ENCODE measurements at places on chromosomes 2 and 18.

- DNase-seq: no peak
Observed at GRCh38 chr2:203959672-203960071, 23.1 kb downstream of the ICOS start.

DNA sequence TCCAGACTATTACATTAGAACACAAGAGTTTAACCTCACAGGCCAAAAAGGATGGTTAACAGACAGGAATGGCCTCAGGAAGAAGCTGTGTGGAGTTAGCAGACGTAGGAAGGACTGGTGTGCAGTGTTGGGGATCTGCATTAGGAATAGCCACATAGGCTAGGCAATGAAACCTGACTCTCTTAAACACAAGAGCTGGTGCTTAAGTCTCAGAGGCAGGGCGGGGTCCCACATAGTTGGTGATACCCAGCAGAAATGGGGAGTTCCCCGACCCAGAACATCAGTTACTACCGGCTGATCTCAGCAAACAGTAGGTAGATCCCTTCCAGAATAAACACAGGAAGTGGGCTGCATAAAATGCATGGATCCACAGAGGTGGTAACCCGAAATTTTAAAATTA lies 64.1 kb downstream of the CCDC93 start:
- DNase-seq: no peak

DNA sequence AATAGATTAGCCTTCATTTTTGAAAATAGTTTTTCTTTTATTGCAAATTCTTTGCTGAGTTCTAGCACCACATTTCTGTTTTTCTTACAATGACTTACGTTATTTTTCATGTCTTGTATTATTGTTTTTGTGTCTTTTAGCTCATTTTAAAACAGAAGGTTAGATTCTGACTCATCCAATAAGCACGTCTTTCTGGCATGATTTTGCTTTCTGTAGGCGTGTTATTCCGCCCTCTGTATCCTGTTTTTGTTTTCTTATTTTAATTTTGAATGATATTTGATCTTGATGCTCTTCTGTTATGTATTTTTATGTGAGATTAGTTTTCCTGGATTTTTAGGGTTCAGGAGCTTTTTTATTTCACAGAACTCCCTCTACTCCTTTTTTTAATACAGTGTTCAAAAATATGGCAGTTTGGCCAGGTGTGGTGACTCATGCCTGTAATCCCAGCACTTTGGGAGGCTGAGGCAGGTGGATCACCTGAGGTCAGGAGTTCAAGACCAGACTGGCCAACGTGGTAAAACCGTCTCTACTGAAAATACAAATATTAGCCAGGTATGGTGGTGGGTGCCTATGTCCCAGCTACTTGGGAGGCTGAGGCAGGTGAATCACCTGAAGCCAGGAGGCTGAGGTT lies 145.0 kb downstream of the CLIP4 start:
- DNase-seq: no peak

GRCh38 chr2:156539086-156539860 lies 103.1 kb downstream of the GPD2 start:
- DNase-seq: no peak

- no peak for DNase-seq
Observed at GRCh38 chr2:74149247-74149525, 1.5 kb upstream of the BOLA3 start.
